Vein endothelial cell (primary cell): ENCODE measurements at places on chromosomes 1 and 21. TPM values are rescaled to one million over a fixed set of nuclear protein-coding genes. Genes with fewer than 3 reads are reported as not detected.

FTCD gene
- not detected in 2 replicates for total RNA-seq

JAM2 gene
- total RNA-seq = 0.33 and 1.8 TPM in 2 replicates

LCA5L gene
- 0.76 and 1.3 TPM in 2 replicates for total RNA-seq

SLC2A1 gene
- total RNA-seq = 60.3 and 86.9 TPM in 2 replicates

PYHIN1 gene
- not detected in 2 replicates for total RNA-seq

CFHR1 gene
- total RNA-seq = 0.48 TPM in 1 of 2 replicates, not detected in the other

KCND3 gene
- under 0.01 TPM in 2 replicates for total RNA-seq

CFHR4 gene
- total RNA-seq = not detected in 2 replicates

PAQR6 gene
- total RNA-seq = 0.33 and 0.57 TPM in 2 replicates
